ENCODE measurements at places on chromosomes 3 and 15.

- DNase-seq = peak; percentile 65
- H3K36me3 ChIP-seq = peaks cover 53% of the 10 kb centered on the region
- H3K27ac ChIP-seq = peak overlapping the region; percentile 74
- peak overlapping the region; percentile 57 for H3K4me3 ChIP-seq
- H3K27me3 ChIP-seq = no peaks in the 10 kb centered on the region
- peaks cover 60% of the 10 kb centered on the region for H3K4me1 ChIP-seq
Observed at GRCh38 chr3:4805662-4806061, 173.6 kb upstream of the BHLHE40 start.

- peak overlapping the region; percentile 95 for H3K27ac ChIP-seq
- H3K36me3 ChIP-seq = peaks cover 62% of the 10 kb centered on the region
- no peaks in the 10 kb centered on the region for H3K27me3 ChIP-seq
- no peak for DNase-seq
- peaks cover 71% of the 10 kb centered on the region for H3K4me1 ChIP-seq
Observed at GRCh38 chr3:4740397-4741105, 238.7 kb upstream of the BHLHE40 start.

- peaks cover 36% of the 10 kb centered on the region for H3K36me3 ChIP-seq
- H3K27ac ChIP-seq = no peak overlapping the region
- no peak for DNase-seq
- H3K4me3 ChIP-seq = no peak overlapping the region
Observed at GRCh38 chr3:11629716-11630115, 14.0 kb downstream of the VGLL4 start.

GRCh38 chr3:148598619-148599018, 99.1 kb upstream of the AGTR1 start:
- no peaks in the 10 kb centered on the region for H3K4me1 ChIP-seq
- H3K36me3 ChIP-seq = no peaks in the 10 kb centered on the region
- no peaks in the 10 kb centered on the region for H3K27me3 ChIP-seq
- H3K4me3 ChIP-seq = no peak overlapping the region

- no peaks in the 10 kb centered on the region for H3K36me3 ChIP-seq
- no peak overlapping the region for H3K4me3 ChIP-seq
- H3K4me1 ChIP-seq = peaks cover 3% of the 10 kb centered on the region
- DNase-seq = no peak
- no peak overlapping the region for H3K27ac ChIP-seq
Observed at GRCh38 chr3:153574445-153574844, 412.4 kb downstream of the RAP2B start.

DNA sequence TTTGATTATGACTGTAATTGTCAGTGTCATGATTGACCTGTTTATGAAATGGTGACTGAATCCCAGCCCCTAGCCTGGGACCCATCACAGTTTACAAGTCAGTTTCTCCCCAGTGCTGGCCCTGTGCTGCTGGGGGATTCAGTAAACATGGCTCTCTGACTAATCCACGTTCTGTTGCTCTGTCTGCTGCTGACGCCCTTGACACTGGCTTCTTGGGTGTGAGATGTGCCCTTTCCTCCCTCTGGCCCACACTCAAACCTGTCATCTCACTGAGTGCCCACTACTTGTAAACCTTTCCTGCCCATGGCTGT, 84.2 kb downstream of the COL6A5 start:
- no peak overlapping the region for H3K4me3 ChIP-seq
- H3K27me3 ChIP-seq = peaks cover 5% of the 10 kb centered on the region
- no peak overlapping the region for H3K27ac ChIP-seq
- no peaks in the 10 kb centered on the region for H3K36me3 ChIP-seq

- no peak overlapping the region for H3K27ac ChIP-seq
- H3K4me3 ChIP-seq = no peak overlapping the region
- no peaks in the 10 kb centered on the region for H3K36me3 ChIP-seq
Observed at GRCh38 chr15:61521953-61522352, 292.9 kb upstream of the RORA start.

GRCh38 chr3:54999159-54999558, 71.3 kb upstream of the LRTM1 start:
- H3K27me3 ChIP-seq = no peaks in the 10 kb centered on the region
- H3K4me1 ChIP-seq = no peaks in the 10 kb centered on the region
- H3K27ac ChIP-seq = no peak overlapping the region
- H3K4me3 ChIP-seq = no peak overlapping the region

DNA sequence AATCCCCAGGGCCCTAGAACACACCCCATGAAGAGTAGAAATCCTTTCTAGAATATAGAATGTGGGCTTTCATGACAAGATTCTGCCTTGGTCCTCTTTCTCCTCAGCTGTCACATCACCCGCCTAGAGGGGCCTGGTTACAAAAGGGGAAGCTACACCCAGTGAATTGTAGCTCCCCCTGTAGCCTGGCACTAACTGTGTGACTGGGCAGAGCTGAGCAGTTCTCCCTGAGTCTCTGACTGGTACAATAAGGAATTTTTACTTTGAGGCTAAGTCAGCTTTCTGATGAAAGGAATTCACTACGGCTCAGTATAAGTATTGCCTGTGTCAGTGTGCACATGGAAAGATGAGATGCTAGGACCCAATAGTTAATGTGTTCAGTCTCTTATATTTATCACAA, 28.7 kb upstream of the ZNF148 start:
- DNase-seq = no peak
- no peaks in the 10 kb centered on the region for H3K36me3 ChIP-seq
- H3K27ac ChIP-seq = no peak overlapping the region
- peaks cover 24% of the 10 kb centered on the region for H3K27me3 ChIP-seq
- H3K4me3 ChIP-seq = no peak overlapping the region
- H3K4me1 ChIP-seq = peaks cover 3% of the 10 kb centered on the region

DNA sequence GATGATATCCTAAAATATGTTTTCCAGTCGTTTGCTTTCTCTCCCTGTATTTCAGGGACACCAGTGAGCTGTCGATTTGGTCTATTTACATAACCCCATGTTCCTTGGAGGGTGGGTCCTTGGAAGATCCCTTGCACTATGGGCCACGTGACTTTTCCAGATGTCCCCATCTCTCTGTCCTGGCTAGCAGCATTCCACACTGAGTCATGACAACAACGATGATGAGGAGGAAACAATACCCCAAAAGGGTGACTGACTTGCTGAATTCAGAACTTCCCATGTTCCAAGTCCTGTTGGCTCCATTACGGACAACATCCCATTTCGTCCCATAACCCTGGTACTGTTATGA, 134.3 kb downstream of the NSMCE3 start:
- DNase-seq = no peak
- peaks cover 11% of the 10 kb centered on the region for H3K27me3 ChIP-seq
- no peaks in the 10 kb centered on the region for H3K36me3 ChIP-seq
- no peak overlapping the region for H3K27ac ChIP-seq
- H3K4me1 ChIP-seq = peaks cover 2% of the 10 kb centered on the region

GRCh38 chr15:78321041-78321570, 19.0 kb upstream of the CRABP1 start:
- DNase-seq = no peak
- H3K27me3 ChIP-seq = no peaks in the 10 kb centered on the region
- no peaks in the 10 kb centered on the region for H3K36me3 ChIP-seq
- H3K4me1 ChIP-seq = no peaks in the 10 kb centered on the region
- H3K4me3 ChIP-seq = no peak overlapping the region

DNA sequence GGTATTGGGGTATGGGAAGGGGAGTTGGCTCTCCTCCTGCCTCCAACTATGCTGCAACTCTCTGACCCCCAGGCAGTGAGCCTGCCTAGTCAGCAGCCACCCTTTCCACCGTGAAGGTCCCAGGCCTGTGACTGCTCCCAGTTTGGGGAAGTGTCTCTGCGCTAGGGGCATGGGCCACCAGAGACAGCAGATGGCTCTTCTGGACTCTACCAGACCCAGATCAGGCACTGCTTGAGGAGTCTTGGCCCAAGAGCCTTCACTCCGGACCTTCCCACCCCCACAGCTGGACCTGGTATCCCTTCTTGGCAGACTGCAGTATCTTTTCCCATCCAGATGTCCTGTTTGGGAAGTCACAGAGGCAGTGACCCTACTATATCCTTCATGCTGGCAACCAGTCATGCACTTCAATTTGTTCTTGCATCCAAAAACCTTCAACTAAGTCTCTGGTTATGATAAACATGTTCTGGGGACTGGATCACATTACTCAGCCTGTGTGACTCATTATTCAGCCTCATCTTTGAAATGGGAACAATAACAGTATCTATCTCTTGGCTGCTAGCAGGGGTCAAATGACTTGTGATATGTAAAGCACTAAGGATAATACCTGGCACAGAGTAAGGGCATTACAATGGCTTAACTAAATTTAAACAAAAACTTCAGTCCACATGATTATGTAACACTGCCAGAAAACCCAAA, 62.7 kb downstream of the POMGNT2 start:
- no peak for DNase-seq
- H3K36me3 ChIP-seq = peaks cover 2% of the 10 kb centered on the region
- H3K27ac ChIP-seq = no peak overlapping the region
- no peak overlapping the region for H3K4me3 ChIP-seq
- H3K27me3 ChIP-seq = peaks cover 7% of the 10 kb centered on the region
- H3K4me1 ChIP-seq = peaks cover 3% of the 10 kb centered on the region

DNA sequence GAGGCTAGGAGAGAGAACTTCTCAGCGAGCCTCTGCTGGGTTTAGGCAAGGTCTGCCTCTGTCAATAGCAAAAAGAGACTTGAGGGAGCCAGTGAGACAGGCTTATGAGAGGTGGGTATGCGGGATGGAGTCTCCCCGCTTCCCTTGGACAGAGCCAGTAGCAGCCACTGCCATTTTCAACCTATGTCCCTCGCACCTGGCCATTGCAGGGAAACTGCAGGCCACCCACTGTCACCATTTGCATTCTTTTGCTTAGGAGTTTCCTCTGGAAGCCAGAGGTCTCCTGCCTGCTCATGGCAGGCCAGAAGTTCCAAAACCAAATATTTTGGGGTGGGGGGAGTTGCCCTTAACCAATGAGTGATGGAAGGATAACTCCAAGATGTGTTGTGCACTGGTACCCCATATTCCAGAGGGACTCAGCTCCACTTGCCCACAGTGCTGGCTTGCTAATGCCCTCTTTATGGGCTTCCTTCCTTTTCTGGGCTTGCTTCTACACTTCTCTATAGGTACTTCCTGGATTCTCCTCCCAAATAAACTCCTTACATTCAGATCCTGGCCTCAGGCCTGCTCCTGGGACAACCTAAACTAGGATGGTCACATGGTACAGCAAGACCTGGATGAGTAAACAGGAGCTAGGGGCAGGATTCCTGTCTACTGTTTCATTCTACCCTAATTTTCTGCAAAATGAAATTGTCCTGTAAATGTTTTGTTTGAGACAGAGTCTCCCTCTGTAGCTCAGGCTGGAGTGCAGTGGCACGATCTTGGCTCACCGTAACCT, 108.9 kb upstream of the PROK2 start:
- H3K27ac ChIP-seq = no peak overlapping the region
- DNase-seq = no peak
- H3K4me1 ChIP-seq = no peaks in the 10 kb centered on the region
- no peaks in the 10 kb centered on the region for H3K36me3 ChIP-seq

- H3K4me3 ChIP-seq = no peak overlapping the region
- H3K27me3 ChIP-seq = no peaks in the 10 kb centered on the region
- H3K4me1 ChIP-seq = no peaks in the 10 kb centered on the region
- no peak for DNase-seq
Observed at GRCh38 chr3:110236976-110237610, 834.5 kb upstream of the NECTIN3 start.

DNA sequence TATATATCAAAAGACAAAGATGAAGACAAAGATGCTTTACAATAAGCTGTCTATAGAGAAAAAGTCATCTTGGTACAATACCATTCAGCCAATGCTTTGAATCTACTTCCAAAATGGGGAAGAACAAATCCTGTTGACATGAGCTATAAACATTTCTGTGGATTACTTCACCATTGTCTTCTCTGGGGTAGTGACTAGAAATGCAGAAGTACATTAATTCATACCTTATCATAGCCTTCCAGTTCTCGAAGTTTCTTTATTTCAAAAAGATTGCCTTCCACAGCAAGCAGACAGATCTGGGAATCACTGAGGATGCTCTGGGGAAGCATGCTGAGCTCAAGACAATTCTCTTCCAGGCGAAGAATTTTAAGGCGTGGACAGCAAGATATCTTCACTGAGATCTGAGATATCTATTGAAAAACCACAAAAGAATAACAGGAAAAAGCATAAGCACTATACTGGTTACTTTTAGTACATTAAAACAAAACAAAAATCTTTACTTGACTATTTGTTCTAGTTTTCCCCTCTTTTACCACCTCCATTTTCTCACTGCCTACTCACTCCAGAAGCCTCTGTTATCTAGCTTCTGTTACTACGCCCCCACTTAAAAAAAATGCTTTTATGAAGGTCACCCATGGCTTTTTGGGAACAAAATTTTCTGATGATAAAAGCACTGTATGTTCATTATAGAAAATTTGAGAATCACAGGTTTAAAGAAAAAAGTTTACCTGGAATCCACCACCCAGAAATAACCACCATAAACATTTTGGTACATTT, 3.6 kb downstream of the LRRC57 start:
- peaks cover 36% of the 10 kb centered on the region for H3K36me3 ChIP-seq
- peaks cover 33% of the 10 kb centered on the region for H3K4me1 ChIP-seq
- H3K4me3 ChIP-seq = peak overlapping the region; percentile 40
- H3K27ac ChIP-seq = peak overlapping the region; percentile 24
- no peaks in the 10 kb centered on the region for H3K27me3 ChIP-seq

DNA sequence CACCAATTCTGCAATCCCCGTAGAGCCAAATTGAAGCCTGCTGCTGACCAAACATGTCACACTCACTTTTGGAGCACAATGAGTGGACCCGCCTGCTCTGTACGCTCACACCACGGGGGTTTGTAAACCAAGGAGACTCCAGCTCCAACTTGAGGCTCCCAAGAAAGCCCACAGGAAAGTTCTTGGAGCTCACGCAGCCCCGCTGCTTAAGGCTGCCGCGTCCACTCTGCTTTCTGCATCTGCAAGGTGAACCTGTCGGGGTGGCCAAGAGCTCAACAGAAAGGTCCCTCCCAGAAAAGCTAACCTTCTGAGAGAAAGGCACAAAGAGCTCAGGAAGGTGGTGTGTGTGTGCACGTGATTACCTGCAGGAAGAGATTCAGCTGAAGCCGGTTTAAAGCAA, 94.9 kb downstream of the PCSK6 start:
- H3K27me3 ChIP-seq = peaks cover 9% of the 10 kb centered on the region
- H3K36me3 ChIP-seq = no peaks in the 10 kb centered on the region
- no peak overlapping the region for H3K4me3 ChIP-seq
- no peaks in the 10 kb centered on the region for H3K4me1 ChIP-seq
- no peak for DNase-seq

GRCh38 chr15:66655997-66656396, 46.0 kb upstream of the SMAD6 start:
- peak overlapping the region; percentile 67 for H3K4me3 ChIP-seq
- DNase-seq = no peak
- peaks cover 10% of the 10 kb centered on the region for H3K4me1 ChIP-seq
- peak overlapping the region; percentile 8 for H3K27ac ChIP-seq

DNA sequence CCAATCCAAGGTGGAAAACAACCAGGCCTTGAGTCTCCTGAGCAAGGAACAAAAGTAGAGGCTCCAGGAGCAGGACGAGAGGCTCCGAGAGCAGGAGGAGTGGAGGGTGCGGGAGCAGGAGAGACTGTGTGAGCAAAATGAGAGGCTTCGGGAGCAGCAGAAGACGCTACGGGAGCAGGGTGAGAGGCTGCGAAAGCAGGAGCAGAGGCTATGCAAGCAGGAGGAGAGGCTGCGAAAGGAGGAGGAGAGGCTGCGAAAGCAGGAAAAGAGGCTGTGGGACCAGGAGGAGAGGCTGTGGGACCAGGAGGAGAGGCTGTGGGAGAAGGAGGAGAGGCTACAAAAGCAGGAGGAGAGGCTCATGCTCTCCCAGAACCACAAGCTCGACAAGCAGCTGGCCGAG, 60.3 kb upstream of the UBE2Q2 start:
- H3K27ac ChIP-seq = no peak overlapping the region
- DNase-seq = no peak
- H3K27me3 ChIP-seq = peaks cover 38% of the 10 kb centered on the region
- no peak overlapping the region for H3K4me3 ChIP-seq

- no peaks in the 10 kb centered on the region for H3K27me3 ChIP-seq
- DNase-seq = no peak
- no peak overlapping the region for H3K4me3 ChIP-seq
- no peaks in the 10 kb centered on the region for H3K36me3 ChIP-seq
Observed at GRCh38 chr3:97712919-97713318, 51.6 kb upstream of the ARL6 start.

Measured in T-helper 2 cell treated with Interferon-gamma antibody and Interleukin-4, amounts not matched to agents 5 μg/mL and 100 μg/mL, for 36 hours (primary cell).